ENCODE measurements at places on chromosomes 13 and 19.

- DNase-seq: no peak
Observed at GRCh38 chr19:12837225-12837624, 1.1 kb upstream of the MAST1 start.

- DNase-seq: no peak
Observed at GRCh38 chr19:11596156-11596555, 1.1 kb upstream of the ZNF627 start.

DNA sequence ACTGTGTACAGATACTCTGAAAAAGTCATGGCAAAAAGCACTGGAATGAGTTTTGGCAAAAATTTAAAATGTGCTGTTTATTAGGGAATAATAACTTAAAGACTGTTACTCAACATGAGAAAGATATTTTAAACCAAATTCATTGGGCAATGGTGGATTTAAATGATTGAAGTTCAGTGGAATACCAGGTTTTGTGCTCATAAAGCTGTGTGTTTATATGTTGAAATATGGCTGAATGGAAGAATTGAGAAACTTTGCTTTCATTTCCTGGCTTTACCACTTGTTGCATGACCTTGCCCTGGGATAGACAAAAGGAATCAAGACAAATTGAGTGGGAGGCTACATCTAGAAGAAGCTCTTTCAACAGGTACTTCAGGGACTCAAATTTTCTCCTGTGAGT is 246.4 kb downstream of the GPC5 start:
- peak; percentile 31 for DNase-seq

DNA sequence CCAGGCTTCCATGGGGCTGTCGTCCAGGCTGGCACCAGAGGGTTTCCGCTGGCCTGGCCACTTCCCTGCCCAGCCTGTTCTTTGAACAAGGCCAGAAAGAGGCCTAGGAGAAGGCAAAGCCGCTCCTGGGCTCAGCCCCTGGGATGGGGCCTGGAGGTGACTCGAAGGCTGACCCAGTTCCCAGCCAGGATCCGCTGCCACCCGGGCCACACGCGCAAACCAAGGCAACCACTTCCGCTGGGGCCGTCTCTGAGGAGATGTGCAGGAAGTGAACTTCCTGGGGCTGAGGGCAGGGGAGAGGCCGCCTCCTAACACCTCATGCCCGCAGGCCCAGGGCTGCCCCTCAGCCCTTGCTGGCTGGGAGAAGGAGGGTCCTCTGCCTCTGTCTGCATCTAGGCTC is 15.2 kb downstream of the PLEKHF1 start:
- DNase-seq: no peak

GRCh38 chr19:47848823-47849473 is 10.1 kb upstream of the TPRX2 start:
- DNase-seq: no peak

- DNase-seq: no peak
Observed at GRCh38 chr19:42512743-42513304, 15.5 kb downstream of the CEACAM1 start.

DNA sequence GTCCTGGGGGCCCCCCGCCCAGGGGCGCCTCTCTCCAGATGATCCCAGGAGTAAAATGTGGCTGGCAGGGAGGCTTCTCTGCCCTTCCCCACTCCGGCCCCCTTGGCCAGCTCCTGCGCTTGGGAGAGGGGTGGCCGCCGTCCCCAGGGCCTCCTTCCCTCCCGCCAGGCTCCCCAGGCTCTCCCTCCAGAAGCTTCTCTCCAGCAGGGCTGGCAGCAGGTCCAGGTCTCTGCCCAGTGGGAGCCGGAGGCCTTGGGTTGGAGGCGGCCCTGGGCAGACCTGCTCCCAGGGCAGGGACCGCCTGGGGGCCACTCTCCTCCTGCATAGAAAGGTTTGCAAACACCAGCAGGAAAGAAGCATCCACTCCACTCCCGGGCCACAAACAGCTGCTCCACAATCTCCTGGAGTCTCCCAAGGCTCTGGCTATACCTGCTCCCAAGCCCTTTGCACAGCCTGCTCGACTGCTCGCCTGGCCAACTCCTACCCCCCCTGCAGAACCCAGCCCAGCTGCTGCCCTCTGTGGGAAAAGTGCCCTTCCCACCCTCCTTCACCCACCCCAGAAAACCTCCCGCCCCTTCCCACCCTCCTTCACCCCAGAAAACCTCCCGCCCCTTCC is 26.0 kb downstream of the SBNO2 start:
- DNase-seq: no peak

- DNase-seq: no peak
Observed at GRCh38 chr13:52760077-52760476, 20.5 kb upstream of the CNMD start.

DNA sequence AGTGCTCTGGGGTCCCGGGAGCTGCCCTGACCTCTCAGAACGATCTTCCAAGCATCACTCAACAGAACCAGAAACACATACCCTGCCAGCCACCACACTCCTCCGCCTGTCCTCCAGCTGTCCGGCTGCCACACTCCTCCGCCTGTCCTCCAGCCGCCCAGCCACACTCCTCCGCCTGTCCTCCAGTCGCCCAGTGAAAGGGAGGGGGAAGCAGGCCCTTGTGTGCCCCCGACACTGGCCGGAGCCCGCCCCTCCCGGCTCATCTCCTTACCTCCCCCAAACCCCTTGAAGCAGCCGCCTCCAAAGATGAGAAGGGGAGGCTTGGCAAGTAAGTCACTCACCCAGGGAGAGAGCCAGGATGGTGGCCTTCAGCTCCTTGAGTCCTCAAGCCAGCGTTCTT is 40.2 kb downstream of the STK24 start:
- no peak for DNase-seq

GRCh38 chr13:73141292-73141771 is 82.5 kb downstream of the KLF5 start:
- no peak for DNase-seq

GRCh38 chr19:39558624-39559117 is 18.7 kb upstream of the EID2 start:
- DNase-seq: no peak

GRCh38 chr13:73216381-73216831 is 157.6 kb downstream of the KLF5 start:
- peak; percentile 95 for DNase-seq

GRCh38 chr13:35292329-35292728 is 184.2 kb downstream of the MAB21L1 start:
- no peak for DNase-seq

- no peak for DNase-seq
Observed at GRCh38 chr19:15445807-15446376, 3.9 kb downstream of the WIZ start.
